Placental pericyte (primary cell): ENCODE measurements at places on chromosomes 2 and 18. TPM values are rescaled to one million over a fixed set of nuclear protein-coding genes. Genes with fewer than 3 reads are reported as not detected.

Gene ARHGAP15
- not detected in 2 replicates for total RNA-seq

Gene CTDP1
- total RNA-seq: 29.5 TPM in 2 replicates

Gene RTTN
- 46.6 and 47.0 TPM in 2 replicates for total RNA-seq

Gene PLA2R1
- total RNA-seq: 1.8 and 4.9 TPM in 2 replicates

Gene SERPINB13
- total RNA-seq: not detected in 2 replicates

Gene DYNAP
- total RNA-seq: not detected in 2 replicates

Gene RNF152
- 18.2 and 127 TPM in 2 replicates for total RNA-seq

Gene GTF2A1L
- 0.43 and 0.66 TPM in 2 replicates for total RNA-seq

Gene AQP12B
- not detected in 2 replicates for total RNA-seq
